ENCODE measurements at places on chromosomes 12 and 14. TPM values are rescaled to one million over a fixed set of nuclear protein-coding genes. Genes with fewer than 3 reads are reported as not detected.

- DNase-seq: no peak
These were observed 7.9 kb upstream of the POU6F1 start for GRCh38 chr12:51225771-51226170.

DNA sequence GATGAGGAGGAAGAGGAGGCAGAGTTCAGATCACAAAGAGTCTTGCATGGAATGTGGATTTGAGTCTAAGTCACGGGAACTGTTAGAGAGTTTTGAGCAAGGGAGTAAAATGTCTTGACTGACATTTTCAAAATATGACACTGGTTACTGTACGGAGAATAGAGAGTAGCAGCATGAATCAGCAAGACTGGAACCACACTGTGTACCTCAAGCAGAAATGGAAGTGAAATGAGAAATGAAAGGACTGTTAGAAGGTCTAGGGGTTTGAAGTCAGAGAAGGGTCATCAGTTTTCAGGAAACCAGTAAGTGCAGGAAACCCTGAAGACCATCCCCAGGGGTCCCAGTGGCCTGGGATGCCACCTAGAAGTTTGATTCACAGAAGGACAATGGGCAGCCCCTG is 236.3 kb downstream of the GALC start:
- no peak for DNase-seq

DNA sequence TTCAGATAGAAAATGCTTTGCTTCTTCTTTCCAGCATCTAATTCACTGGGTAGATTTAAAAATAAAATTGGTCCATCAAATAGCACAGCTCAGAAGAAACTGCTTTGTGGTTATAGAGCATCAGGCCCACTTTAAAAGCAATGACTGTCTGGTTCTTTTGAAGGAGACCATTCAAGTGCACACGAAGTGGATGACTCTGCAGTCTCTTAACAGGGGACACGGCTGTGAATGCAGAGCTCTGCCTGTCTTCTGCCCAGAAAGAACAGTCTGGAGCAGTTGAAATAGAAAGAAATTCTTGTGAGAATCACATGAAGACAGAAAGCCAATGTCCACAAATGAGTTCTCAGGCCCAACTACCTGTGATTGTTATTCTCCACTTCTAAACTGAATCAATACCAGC is 138.7 kb upstream of the PLEKHA5 start:
- DNase-seq: no peak

DNA sequence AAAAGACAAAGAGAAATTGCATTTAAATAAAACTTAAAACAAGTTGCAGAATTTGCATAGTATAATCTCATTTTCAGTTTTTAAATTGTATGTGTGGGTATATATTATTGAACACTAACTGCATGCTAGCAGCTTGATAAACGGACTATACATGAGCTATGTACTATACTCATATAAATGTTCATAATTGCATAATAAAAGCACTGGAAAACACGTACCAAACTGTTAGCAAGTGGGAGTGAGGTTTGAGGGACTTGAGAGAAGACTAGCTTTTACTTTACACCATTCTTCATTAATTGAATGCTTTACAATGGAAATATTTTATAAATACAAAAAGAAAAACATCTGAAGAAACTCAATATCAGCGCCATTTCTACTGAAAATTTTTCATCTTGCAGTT is 32.2 kb upstream of the MDM1 start:
- DNase-seq: no peak

GRCh38 chr12:27592548-27592947 is 68.5 kb downstream of the PPFIBP1 start:
- DNase-seq: no peak

CLEC6A gene
- total RNA-seq: not detected

MYF6 gene
- total RNA-seq: not detected

All from naive thymus-derived CD8-positive, alpha-beta T cell (primary cell).